ENCODE measurements at places on chromosomes 4 and X.

GRCh38 chr4:1240721-1241465, 8.0 kb downstream of the CTBP1 start:
- DNase-seq, result no peak

DNA sequence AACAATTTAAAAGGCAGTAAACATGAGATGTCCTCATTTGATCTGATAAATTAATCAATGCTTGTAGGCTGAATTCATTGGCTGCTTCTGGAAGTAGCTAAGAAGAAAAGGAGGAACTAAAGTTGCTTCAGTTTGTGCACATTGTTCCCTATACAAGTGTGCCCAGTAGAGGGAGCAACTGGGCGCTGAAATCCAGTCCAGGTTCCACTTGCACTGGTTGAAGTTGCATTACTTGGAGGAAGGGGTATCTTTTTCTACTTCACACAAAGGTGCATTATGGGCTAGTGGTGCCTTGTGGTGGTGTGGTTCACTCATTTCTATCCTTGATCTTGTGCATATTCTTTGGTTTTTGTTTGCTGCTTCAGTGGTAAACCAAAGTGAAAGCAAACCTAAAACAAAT, 67.9 kb upstream of the SOX3 start:
- no peak for DNase-seq

DNA sequence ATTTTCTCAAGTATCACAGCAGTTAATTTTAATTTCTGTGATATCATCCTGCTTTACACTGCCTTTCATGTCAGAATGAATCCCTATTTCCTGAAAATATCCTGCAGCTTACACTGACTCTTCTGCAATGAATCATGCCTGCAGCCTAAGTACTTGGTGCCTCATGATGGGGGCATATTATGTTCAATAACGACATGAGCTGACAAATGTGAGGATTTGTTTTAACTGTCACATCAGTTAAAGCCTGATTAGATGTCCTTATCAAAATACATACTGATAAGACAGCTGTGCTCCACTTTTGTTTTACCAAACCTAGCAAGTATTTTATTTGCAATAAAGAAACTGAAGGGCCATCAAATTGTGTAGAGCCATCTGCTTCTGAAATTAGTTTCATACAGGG, 359.9 kb upstream of the AGA start:
- DNase-seq, result no peak

DNA sequence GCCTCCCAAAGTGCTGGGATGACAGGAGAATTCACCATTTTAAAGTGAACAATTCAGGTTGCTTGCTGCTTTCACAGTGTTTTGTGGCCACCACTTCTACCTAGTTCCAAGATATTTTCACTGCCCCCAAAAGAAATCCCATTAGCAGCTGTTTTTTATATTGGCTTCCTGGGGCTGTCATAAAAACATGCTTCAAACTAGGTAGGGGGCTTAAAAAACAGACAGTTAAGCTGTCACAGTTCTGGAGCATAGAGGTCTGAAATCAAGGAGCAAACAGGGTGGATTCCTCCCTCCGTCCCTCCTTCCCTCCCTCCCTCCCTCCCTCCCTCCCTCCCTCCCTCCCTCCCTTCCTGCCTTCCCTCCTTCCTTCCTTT, 3.0 kb upstream of the XG start:
- DNase-seq, result no peak

- no peak for DNase-seq
Measured at GRCh38 chrX:78540171-78540570, 119.0 kb downstream of the RTL3 start.

Data from activated naive CD4-positive, alpha-beta T cell (primary cell).